Stimulated activated CD8-positive, alpha-beta memory T cell treated with anti-CD3 and anti-CD28 coated beads, Interleukin-15, amount 100 ng/mL, for 48 hours (primary cell): ENCODE measurements at places on chromosomes 1 and 21.

DNA sequence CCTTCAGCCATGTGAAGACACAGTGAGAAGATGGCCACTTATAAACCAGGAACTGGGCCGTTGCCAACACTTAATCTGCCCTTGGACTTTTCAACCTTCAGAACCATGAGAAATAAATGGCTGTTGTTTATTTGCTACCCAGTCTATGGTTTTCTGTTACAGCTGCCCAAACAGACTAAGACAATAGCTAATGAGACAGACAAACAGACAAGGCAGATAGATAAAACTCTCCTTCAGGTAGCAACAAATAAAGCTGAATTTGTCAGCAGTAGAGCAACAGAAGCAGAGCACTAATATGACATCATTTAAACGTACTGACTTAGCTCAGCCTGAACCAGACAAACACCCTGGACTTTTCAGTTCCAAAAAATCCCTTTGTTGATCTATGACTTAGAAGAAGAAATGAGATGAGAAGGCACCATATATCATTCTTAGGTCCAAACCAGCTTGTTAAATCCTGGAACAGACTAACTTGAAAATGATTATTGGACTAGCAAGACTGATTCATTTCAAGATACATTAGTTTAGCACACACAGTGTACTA is 27.0 kb downstream of the ZZZ3 start:
- no peak for DNase-seq

DNA sequence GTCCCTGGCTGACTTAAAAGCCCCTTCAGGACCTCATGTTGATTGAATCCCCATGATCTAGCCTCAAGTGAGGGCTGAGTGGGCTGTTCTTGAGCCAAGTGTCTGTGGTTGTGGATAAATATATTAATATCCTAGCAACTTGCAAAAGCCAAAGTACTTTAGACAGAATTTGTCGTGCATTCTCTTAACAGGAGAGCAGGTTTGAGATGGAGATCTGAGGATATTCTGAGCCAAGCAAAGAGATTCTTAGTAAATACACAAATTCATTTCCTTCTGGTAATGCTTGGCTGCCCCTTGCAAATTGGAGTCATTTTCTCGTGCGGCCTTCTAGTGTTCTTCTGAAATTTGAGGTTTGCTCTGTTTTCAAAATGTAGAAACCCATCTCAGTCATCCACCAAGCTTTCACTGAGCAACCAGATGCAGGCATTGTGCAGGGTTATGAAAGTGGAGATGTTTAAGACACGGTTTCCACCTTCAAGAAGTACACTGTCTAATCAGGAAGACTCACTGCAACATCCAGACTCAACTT is 242.1 kb upstream of the JUN start:
- no peak for DNase-seq

GRCh38 chr1:218933513-218933912 is 240.2 kb upstream of the LYPLAL1 start:
- no peak for DNase-seq

GRCh38 chr1:17895401-17895800 is 140.3 kb downstream of the ACTL8 start:
- DNase-seq = no peak

GRCh38 chr1:67143966-67144365 is 9.2 kb upstream of the C1orf141 start:
- no peak for DNase-seq

DNA sequence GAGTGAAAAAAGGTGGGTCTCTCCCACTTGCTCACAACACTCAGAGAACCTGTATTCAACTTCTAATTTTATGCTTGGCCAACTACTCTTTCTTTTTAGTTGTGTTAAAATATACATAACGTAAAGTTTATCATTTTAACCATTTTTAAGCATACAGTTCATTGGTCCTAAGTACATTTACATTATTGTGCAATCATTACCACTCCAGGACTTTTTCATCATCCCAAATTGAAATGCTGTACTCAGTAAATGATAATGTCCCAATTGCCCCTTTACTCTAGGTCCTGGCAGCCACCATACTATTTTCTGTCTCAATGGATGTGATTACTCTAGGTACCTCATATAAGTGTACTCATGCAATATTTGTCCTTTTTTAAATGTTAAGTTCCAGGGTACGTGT is 212.3 kb upstream of the PLXNA2 start:
- no peak for DNase-seq

- no peak for DNase-seq
Observed at GRCh38 chr21:41360072-41360821, 1.6 kb upstream of the MX2 start.

DNA sequence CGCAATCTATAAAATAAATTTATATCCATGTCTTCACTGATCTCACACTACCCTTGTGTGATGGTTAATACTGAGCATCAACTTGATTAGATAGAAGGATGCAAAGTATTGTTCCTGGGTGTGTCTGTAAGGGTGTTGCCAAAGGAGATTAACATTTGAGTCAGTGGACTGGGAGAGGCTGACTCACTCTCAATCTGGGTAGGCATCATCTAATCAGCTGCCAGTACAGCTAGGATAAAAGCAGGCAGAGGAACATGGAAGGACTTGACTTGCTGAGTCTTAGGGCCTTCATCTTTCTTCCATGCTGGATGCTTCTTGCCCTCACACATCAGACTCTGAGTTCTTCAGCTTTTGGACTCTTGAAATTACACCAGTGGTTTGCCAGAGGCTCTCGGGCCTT is 615.4 kb downstream of the AGBL4 start:
- DNase-seq = no peak

GRCh38 chr1:100972185-100972584 is 53.4 kb downstream of the DPH5 start:
- no peak for DNase-seq

- no peak for DNase-seq
Observed at GRCh38 chr1:62784509-62785365, 805 bp downstream of the ATG4C start.

DNA sequence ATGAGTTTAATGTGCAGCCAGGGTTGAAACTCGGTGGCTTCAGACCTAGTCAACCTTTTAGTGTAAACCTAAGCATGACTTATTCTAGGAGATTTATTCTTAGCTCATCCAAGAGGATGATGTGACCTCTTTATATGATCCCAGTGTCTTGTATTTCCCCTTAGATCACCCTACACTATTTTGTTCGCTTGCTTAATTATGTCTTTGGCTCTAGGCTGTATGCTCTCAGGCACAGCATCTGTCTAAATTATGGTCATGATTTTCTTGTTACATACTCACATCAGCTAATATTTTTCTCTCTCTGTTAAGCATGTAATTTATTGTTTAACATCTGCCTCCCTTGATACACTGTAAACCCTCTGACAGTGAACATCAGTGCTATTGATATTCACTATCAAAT is 19.1 kb downstream of the COL11A1 start:
- no peak for DNase-seq

- no peak for DNase-seq
Observed at GRCh38 chr1:37476460-37477197, 2.2 kb downstream of the ZC3H12A start.

DNA sequence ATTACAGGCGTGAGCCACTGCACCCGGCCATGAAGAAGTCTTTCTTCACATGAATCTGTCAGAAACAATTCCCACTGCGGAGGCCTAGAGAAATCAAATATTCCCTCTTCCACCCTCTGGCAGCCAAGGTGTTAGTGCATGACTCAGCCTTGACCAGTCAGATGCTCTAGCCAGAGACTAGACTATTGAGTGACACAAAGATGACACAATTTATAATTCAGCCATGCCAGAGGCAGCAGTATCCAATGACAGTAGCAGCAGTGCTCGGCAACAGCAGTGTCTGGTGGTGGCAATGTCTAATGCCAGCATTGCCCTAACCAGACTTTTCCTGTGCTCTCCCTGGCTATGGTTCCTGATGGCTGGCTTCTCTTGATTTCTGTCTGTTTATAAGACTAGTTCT is 8.7 kb downstream of the CTXND2 start:
- no peak for DNase-seq

- DNase-seq = no peak
Observed at GRCh38 chr1:214044438-214045214, 56.9 kb downstream of the PROX1 start.

- DNase-seq = no peak
Observed at GRCh38 chr1:90155721-90156487, 161.0 kb downstream of the ZNF326 start.

GRCh38 chr1:168520052-168520751 is 23.6 kb downstream of the XCL2 start:
- DNase-seq = peak; percentile 61

DNA sequence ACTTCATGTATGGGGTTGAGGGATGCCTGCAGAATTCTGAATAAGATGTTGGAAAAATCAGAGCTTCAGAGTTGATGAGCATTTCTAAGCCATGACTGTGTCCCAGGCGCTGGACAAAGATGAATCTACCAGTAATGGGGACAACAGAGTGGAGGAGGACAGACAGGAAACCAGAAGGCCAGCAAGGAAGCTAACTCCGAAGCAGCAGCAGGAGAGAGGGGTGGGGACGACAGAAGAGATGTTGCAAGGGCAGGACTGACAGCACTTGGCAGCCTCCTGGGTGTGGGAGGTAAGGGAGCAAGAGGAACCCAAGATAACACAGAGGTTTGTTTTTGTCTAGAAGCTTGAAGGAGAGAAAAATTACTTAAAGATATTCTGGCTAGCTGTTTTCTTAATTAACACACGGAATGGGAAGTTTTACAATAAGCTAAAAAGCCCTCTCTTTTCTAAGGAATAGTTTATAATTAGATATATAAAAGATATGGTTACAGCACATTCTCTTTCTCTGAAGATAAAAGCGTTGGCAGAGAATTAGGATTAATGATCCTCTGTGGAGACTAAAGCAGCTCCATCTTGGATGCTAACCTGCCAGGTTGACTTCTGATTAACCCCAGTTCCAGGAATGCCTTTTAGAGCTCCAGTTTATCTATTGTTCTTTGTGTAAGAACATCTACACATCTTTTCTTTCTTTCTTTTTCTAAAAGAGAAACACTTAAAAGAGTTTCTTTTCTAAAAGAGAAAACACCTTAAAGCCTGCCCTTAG is 92.7 kb downstream of the TENT5C start:
- DNase-seq = no peak

- no peak for DNase-seq
Observed at GRCh38 chr1:74964508-74965102, 169.6 kb upstream of the LHX8 start.

GRCh38 chr1:171590022-171590421 is 32.0 kb upstream of the MYOCOS start:
- no peak for DNase-seq

DNA sequence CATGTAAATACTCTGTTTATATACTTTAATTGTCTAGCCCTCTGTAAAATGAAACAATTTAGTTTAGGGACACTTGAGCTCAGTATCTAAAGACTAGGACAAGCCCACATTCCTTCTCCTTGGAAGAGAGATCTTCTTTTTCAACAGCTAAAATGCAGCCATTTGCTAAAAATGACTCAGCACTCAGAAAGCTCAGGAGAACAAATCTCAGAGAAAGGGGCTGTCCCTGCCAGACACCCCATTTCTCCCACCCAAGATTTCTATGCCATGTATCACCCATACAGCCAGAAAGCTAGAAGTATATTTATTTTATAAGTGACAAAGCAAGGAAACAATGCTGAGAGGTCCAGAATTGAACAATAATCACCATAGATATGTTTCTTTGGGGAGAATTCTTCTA is 23.2 kb upstream of the PRDX6 start:
- DNase-seq = no peak

DNA sequence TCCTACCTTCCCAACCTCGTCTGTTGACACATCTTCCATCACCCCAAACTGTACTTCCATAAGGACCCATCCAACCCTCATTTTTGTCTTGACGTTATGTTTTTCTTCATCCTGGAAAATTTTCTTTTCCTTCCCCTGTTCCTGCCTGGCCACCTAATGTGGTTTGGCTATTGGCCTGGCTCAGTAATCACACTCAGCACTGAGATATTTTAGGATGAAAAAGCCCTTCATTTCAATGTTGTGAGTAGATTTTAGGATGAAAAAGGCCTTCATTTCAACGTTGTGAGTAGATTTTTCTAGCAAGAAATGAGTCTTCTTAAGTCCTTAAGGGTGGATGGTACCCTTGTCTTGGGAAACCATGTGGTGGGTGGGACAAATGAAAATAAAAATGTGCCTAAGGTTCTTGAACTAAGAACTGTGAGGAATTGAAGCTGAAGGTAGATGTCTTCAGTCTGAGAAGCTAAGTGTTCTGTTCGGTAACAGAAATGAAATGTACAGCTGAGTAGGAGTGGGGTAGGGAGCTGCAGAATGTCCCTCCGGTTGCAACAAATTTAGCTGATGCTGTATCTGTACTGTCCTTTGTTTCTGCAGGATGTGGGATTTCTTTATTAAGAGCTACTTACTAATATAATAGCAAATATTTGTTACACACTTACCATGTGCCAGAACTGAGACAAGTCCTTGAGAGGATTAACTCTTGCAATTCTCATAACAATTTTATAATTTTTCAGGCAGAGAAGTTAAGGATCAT is 36.1 kb downstream of the DNTTIP2 start:
- no peak for DNase-seq

DNA sequence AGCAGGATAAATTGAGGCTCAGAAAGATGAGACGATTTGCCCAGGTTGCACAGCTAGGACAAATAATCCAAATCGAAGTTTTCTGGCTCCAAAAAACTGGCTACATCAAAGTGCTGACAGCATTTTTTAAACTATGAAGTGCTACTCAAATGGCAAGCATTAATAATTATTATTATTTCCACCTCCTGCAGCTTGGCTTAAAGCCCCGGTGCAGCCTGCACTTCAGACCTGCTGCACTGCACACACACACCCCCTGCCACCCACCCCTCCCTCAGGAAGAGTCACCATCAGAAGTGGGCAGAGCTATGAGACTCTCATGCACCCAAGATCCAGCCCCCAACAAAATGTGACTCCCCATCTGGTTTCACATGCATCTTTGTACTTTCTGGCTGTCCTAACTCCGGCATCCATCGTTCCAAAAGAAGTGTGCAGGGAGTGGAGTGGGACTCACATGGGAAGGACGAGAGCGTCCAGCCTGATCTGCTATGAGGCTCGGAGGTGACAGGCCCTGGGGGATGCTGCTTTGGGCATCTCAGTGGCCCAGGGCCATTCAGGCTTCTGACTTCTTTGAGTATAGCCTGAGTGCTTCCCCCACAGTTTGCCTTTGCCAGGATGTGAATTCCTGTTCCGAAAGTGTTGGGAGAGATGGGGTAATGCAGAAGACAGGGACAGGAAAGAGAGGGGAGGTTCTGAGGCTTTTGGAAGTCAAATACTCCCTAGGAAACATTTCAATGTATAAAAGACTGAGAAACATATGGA is 65.0 kb upstream of the FAM20B start:
- DNase-seq = no peak

DNA sequence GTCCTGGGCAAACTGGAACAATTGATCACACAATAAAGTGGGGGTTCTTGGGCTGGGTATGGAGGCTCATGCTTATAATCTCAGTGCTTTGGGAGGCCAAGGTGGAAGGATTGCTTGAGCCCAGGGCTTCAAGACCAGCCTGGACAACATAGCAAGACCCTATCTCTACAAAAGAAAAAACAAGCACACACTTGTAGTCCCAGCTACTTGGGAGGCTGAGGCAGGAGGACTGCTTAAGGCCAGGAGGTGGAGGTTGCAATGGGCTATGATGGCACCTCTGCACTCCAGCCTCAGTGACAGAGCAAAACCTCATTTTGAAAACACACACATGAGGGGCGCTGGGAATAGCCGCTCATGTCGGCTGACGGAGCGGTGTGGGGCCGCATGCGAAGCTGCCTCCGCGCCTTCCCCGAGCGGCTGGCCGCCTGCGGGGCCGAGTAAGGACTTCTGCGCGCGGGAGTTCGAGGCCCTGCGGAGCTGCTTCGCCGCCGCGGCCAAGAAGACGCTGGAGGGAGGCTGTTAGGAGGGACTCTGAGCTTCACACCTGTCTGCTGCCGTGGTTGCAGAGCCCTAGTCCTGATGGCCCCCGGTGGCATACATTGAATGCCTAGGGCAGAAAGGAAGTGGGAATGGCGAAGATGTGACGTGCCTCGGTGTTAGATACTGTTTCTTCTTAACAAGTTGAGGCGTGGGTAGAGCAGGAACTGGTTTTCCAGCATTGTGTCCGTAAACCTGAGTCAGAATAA is 59.5 kb downstream of the ACBD3 start:
- DNase-seq = no peak
